Activated CD4-positive, alpha-beta memory T cell treated with anti-CD3 and anti-CD28 coated beads, Interleukin-2, amount 10 ng/mL, durations not matched to agents 7 days and 5 days (primary cell): ENCODE measurements at places on chromosomes 11 and 22.

DNA sequence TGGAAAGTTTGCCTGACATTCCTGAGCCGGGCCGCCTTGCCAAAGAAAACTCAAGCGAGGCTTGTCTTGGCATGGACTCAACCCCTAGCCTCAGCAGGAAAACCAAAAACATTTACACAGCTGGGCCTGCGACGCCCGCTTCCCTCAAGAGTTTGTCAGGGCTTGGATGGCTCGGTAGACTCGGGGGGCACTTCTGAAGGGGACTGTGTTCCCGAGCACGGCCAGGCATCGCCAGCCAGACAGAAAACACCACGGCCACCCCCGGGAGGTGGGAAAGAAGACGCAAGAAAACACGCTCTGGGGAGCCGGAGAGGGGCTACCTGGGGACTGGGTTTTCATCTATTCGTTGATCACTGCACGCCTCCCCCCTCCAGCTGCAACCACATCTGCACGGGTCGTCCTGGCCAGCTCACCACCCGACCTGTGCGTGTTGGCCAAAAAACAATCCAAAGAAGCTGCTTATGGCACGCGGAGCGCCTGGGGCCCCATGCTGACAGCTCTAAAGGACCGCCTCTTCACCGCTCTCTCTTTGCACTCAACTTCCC is 380.7 kb downstream of the MN1 start:
- no peaks in the 10 kb centered on the region for H3K36me3 ChIP-seq
- DNase-seq = no peak
- peaks cover 2% of the 10 kb centered on the region for H3K27me3 ChIP-seq

DNA sequence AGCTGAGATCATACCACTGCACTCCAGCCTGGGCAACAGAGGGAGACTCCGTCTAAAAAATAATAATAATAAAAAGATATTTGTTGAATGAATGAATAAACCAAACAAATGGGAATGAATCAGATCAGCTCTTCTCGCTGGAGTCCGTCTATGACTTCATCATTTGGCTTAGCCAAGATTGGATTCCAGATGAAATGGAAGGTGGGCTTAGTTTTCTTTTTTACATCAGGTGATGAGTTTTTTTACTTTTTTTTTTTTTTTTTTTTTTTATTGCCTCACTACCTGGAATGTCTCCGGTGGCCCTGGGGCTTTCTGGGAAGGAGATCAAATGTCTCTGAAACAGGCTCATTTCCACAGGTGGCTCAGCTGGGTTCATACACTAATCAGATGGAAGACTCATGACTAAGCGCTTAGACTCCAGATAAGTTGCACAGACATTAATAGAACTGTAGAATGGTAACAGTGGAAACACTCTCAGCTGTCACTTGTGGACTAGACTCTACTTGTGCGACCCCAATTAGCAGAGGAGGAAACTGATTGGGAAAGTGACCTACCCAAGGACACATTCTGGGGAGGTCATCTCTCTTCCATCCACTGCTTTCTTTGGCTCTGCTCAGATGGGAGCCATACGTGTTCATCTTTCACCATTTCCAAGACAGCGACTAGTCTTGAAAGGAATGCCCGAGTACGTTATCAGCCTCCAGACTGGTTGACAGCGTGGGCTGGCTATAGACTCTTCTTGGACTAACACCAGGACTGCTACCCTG is 20.5 kb upstream of the RBFOX2 start:
- DNase-seq = no peak
- no peaks in the 10 kb centered on the region for H3K36me3 ChIP-seq
- H3K27ac ChIP-seq = no peak overlapping the region
- H3K4me3 ChIP-seq = no peak overlapping the region
- peaks cover 6% of the 10 kb centered on the region for H3K27me3 ChIP-seq
- H3K4me1 ChIP-seq = peaks cover 8% of the 10 kb centered on the region

DNA sequence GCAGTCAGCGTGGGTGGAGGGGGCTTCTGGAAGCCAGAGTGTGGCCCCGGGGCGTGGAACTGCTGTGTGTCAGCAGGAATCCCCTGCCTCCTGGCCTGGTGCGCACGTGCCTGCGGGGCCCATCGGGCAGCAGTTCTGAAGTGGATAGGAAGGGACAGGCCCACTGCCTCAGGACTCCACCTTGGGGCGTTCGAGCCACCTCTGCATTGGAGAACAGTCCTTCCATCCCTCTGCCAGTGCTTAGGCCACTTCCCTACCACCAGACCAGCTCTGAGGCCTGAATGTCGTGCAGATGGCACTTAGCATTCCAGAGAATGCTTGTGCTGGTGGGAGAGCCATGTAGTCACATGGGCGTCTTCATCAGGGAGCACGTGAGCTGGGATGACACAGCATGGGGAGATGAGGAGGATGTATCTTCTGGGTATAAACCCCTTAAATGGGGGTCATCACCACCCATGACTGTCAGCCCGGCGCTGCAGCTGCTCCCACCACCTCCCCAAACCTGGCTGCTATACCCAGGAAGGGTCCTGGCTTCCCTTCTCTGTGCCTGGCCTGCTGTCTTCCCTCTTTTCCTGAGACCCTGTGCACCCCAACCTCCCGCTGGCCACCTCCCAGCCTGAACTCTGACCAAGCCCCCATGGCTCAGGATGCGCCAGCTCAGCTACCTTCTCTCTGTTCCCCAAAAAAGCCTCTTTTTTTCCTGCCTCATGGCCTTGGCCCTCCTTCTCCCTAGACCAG is 9.7 kb downstream of the INCENP start:
- peak overlapping the region; percentile 29 for H3K27ac ChIP-seq
- H3K36me3 ChIP-seq = peaks cover 75% of the 10 kb centered on the region
- H3K27me3 ChIP-seq = no peaks in the 10 kb centered on the region
- DNase-seq = no peak
- no peak overlapping the region for H3K4me3 ChIP-seq
- H3K4me1 ChIP-seq = peaks cover 40% of the 10 kb centered on the region

DNA sequence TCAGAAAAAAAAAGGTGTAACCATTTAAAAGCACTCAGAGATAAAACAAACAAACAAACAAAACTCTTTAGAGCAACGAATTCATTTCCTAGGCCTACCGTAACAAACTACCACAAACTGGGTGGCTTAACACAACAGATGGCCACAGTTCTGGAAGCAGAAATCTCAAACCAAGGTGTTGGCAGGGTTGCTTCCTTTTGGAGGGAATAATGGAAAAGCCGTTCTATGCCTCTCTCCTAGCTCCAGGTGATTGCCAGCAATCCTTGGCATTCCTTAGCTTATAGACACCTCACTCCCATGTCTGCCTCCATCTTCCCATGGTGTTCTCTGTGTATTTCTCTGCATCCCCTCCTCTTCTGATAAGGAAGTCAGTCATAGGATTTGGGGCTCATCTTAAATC is 200.4 kb downstream of the RAB38 start:
- no peaks in the 10 kb centered on the region for H3K36me3 ChIP-seq
- peaks cover 6% of the 10 kb centered on the region for H3K27me3 ChIP-seq
- no peak overlapping the region for H3K4me3 ChIP-seq

DNA sequence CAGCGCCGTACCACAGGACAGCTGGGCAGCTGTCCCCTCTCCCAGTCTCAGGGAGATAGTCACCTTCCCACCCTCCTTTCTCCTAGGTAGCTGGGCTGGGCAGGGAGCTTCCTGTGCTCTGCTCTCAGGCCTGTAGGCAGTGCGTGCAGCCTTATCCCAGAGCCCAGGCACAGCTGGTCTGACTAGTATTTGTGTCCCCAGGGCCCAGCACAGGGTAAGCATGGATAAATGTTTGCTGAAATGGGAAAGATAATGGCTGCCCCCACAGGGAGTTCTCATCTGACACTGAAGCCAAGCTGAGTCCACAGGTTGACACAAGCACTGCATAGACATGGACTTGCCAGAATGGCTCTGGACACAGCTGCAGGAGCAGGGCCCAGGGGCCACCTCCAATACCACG is 9.8 kb downstream of the SLC15A3 start:
- H3K4me3 ChIP-seq = no peak overlapping the region
